ENCODE measurements at places on chromosomes 4 and X. TPM values are rescaled to one million over a fixed set of nuclear protein-coding genes. Genes with fewer than 3 reads are reported as not detected.

DNA sequence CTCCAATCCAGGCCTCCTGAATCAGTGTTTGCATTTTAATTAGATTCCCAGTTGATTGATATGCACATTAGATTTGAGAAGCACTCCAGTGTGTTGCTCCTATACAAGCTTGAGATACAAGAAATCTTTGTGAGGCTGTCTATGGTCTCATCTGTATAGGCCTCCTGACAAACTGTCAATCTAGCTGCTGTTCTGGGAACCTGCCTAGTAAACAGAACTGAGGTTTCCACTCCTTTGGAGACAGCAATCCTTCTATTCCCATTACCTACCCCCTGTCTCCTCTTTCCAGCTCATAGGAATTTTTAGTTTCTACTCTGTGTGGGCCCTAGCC, 306.1 kb upstream of the EMCN start:
- H3K27me3 ChIP-seq = no peaks in the 10 kb centered on the region
- H3K4me1 ChIP-seq = no peaks in the 10 kb centered on the region
- no peaks in the 10 kb centered on the region for H3K36me3 ChIP-seq
- DNase-seq = no peak

- H3K27me3 ChIP-seq = no peaks in the 10 kb centered on the region
- no peak overlapping the region for H3K27ac ChIP-seq
- H3K4me3 ChIP-seq = no peak overlapping the region
- H3K36me3 ChIP-seq = no peaks in the 10 kb centered on the region
Measured at GRCh38 chr4:76386566-76387305, 34.2 kb downstream of the CCDC158 start.

CENPVL2 gene
- total RNA-seq = 2.9 TPM

GRCh38 chrX:79259073-79259689, 108.0 kb downstream of the ITM2A start:
- no peak for DNase-seq
- no peaks in the 10 kb centered on the region for H3K36me3 ChIP-seq
- H3K4me3 ChIP-seq = no peak overlapping the region

DNA sequence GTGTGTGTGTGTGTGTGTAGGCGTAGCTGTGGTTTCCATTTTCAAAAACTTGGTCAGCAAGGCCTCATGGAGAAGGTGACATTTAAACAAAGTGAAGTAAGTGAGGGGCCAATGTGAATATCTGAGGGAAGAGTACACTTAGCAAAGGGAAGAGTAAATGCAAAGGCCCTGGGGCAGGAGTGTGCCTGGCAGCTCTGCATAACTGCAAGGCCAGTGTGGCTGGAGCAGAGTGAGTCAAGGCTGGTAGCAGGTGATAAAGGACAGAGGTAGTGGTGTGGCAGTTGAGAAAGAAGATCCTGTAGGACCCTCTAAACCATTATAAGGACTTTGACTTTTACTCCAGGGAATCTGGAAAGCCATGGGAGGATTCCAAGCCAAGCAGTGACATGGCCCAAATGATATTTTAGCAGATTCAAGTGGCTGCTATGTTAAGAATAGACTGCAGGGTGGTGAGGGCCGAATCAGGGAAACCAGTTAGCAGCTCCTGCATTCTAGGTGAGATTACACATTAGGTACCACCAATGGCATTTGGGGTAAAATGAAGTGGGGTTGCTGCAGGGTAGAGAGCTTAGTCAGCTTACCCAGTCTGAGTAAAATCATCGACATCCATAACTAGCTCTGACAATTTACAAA, 5.9 kb upstream of the TBC1D1 start:
- no peak overlapping the region for H3K27ac ChIP-seq
- no peak for DNase-seq
- H3K27me3 ChIP-seq = peaks cover 15% of the 10 kb centered on the region
- H3K4me3 ChIP-seq = no peak overlapping the region

STOX2 gene
- total RNA-seq = 20.9 TPM

GRCh38 chr4:140004922-140005627, 148.9 kb downstream of the MAML3 start:
- no peaks in the 10 kb centered on the region for H3K36me3 ChIP-seq
- H3K27me3 ChIP-seq = peaks cover 4% of the 10 kb centered on the region
- no peak overlapping the region for H3K4me3 ChIP-seq
- H3K27ac ChIP-seq = no peak overlapping the region
- peak; percentile 32 for DNase-seq
- peaks cover 18% of the 10 kb centered on the region for H3K4me1 ChIP-seq

TCEAL5 gene
- 6.6 TPM for total RNA-seq

GRCh38 chr4:41174444-41174843, 39.9 kb downstream of the APBB2 start:
- no peaks in the 10 kb centered on the region for H3K36me3 ChIP-seq
- no peak overlapping the region for H3K4me3 ChIP-seq
- no peaks in the 10 kb centered on the region for H3K4me1 ChIP-seq

DNA sequence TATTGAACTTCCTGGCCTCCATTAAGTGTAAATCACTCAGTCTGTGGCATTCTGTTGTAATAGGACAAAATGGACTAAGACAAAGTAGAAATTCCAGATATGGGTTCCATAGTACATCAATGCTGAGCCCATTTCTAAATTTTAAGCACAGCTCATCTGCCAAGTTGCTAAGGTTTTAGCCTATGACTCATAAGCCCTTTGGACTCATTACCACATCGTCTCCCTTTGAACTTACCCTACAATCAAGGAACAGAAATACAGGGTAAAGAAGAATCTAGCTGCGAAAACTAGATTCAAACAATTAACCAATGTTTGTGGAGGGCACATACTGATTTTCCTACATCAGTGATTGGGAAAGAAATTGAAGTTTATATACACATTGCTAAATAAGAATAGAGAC, 31.8 kb downstream of the NAA11 start:
- no peaks in the 10 kb centered on the region for H3K36me3 ChIP-seq
- no peaks in the 10 kb centered on the region for H3K27me3 ChIP-seq
- no peak overlapping the region for H3K4me3 ChIP-seq
- DNase-seq = no peak
- no peak overlapping the region for H3K27ac ChIP-seq

SMIM31 gene
- total RNA-seq = not detected

APLN gene
- total RNA-seq = 1.1 TPM

GRCh38 chrX:21376636-21377035, 2.4 kb downstream of the CNKSR2 start:
- H3K27me3 ChIP-seq = no peaks in the 10 kb centered on the region
- H3K4me3 ChIP-seq = no peak overlapping the region
- no peak for DNase-seq
- no peaks in the 10 kb centered on the region for H3K36me3 ChIP-seq
- no peak overlapping the region for H3K27ac ChIP-seq
- no peaks in the 10 kb centered on the region for H3K4me1 ChIP-seq

STPG2 gene
- not detected for total RNA-seq

NOP14 gene
- 44.4 TPM for total RNA-seq

GRCh38 chr4:18454349-18454748, 432.8 kb upstream of the LCORL start:
- no peak overlapping the region for H3K4me3 ChIP-seq
- no peaks in the 10 kb centered on the region for H3K27me3 ChIP-seq
- no peak overlapping the region for H3K27ac ChIP-seq
- no peaks in the 10 kb centered on the region for H3K4me1 ChIP-seq
- no peaks in the 10 kb centered on the region for H3K36me3 ChIP-seq

DNA sequence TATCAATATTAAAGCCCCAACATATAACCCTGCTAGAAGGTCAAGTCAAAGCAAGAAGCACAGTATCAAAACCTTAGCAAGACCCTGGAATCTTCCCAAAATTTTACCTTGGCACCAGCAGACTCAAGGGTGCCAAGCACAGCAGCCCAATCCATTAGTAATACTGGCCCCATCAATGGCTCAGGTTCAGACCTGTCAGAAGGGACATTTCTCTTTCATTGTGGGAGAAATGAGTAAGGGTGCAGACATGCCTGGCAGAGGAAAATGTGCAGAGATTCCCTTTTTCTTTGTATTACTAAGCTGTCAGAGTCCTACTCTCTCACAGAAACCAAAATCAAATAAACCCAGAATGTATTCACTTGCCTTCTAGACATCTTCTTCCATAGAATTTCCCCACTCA, 203.9 kb downstream of the EVC2 start:
- H3K4me1 ChIP-seq = no peaks in the 10 kb centered on the region
- no peak for DNase-seq
- H3K36me3 ChIP-seq = no peaks in the 10 kb centered on the region
- no peak overlapping the region for H3K27ac ChIP-seq
- no peak overlapping the region for H3K4me3 ChIP-seq
- H3K27me3 ChIP-seq = no peaks in the 10 kb centered on the region

USP51 gene
- 6.6 TPM for total RNA-seq

COX18 gene
- total RNA-seq = 23.0 TPM

DNA sequence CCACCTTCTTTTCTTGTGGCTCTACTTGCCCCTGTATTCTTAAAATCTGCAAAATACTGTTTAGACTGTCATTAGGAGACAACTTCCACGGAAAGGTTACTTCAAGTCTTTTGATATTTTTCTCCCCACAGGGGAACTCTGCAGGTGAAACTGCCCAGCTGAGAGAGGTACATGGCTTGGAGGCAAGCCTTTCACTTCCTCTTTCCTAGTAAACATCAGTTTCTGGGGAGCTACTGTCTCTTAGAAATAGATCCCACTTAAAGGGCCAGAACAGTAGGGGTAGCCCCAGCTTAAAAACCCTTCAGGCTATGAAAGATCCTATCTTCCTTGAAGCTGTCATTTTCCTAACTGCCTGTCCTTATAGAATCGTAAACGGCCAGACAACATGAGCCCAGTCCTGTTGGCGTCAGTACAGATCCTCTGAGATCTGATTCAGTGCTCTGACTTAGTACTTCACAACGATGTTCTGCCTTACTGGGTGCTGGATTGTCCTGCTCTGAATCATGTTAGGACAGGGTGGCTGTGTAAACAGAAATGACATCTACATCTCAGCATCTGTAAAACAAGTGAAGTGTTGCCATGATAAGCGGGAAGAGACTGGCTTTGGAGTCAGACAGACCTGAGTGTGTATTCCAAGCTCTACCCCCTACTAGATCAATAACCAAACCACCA, 102.1 kb downstream of the ITIH6 start:
- H3K4me1 ChIP-seq = no peaks in the 10 kb centered on the region
- no peaks in the 10 kb centered on the region for H3K36me3 ChIP-seq
- no peak for DNase-seq
- H3K4me3 ChIP-seq = no peak overlapping the region
- H3K27ac ChIP-seq = no peak overlapping the region

GRCh38 chrX:40646489-40647306, 663 bp downstream of the CXorf38 start:
- peak overlapping the region; percentile 66 for H3K4me3 ChIP-seq
- H3K27me3 ChIP-seq = no peaks in the 10 kb centered on the region
- H3K27ac ChIP-seq = no peak overlapping the region
- no peak for DNase-seq

DNA sequence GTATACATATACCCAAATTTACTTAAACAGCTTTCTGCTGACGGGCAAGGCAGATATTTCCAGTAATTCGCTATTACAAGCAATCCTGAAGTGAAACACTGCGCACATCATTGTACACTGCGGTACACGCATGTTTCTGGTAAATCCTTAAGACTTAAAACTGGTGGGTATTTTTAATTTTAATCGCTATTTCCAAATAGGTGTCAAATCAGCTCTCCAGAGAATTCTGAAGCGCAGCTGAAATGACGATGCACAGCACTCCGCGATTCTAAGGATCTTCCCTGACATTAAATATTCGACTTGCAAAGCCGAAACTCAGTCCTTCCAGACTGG, 361 bp downstream of the TMEM128 start:
- H3K36me3 ChIP-seq = peaks cover 14% of the 10 kb centered on the region
- no peak for DNase-seq
- peak overlapping the region; percentile 87 for H3K4me3 ChIP-seq
- H3K4me1 ChIP-seq = peaks cover 2% of the 10 kb centered on the region

- H3K4me3 ChIP-seq = no peak within 1 kb of the TSS
- no peaks in the 10 kb centered on the region for H3K27me3 ChIP-seq
- no peak for DNase-seq
- no peak within 1 kb of the TSS for H3K27ac ChIP-seq
Measured at GRCh38 chr4:87529187-87529586, at the start of gene SPARCL1. Gene SPARCL1 (minus strand): TSS chr4:87529376. CDS start chr4:87499574, 29,802 bp downstream.

DNA sequence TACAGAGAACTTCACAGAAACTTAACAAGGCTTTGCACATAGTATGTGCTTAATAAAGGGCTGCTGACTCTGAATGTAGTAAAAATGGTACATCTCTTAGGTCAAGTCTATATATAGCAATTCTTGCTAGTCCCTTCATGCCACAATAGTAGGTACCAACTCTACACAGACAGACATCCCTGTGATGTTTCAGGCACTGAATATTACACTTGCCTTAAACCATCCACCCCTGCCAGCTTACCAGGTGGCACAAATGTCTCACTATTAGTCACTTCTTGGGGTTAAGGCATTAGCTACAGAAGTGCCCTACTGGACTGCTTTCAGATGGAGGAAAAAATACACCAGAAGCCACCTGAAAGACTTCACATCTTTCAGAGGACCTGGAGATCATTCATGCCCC, 86.3 kb upstream of the CITED1 start:
- H3K27me3 ChIP-seq = no peaks in the 10 kb centered on the region
- no peak overlapping the region for H3K27ac ChIP-seq
- no peak overlapping the region for H3K4me3 ChIP-seq
- DNase-seq = no peak
- H3K36me3 ChIP-seq = no peaks in the 10 kb centered on the region
- no peaks in the 10 kb centered on the region for H3K4me1 ChIP-seq

DNA sequence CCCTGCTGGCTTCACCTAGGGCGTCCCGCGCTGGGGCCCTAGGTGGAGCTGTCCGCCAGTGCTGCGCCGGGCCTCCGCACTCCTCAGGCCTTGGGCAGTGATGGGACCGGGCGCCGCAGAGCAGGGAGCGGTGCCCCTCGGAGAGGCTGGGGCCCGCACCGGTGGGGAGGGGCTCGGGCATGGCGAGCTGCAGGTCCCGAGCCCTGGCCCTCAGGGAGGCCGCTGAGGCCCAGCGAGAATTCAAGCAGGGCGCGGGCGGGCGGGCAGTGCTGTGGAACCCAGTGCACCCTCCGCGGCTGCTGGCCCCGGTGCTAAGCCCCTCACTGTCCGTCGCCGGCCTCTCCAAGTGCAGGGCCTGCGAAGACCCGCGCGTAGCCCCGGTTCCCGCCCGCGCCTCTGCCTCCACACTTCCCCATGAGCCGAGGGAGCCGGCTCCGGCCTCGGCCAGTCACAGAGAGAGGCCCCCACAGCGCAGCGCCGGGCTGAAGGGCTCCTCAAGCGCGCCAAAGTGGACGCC, 565.1 kb upstream of the NDST4 start:
- H3K4me1 ChIP-seq = no peaks in the 10 kb centered on the region
- peaks cover 6% of the 10 kb centered on the region for H3K36me3 ChIP-seq
- H3K27ac ChIP-seq = no peak overlapping the region
- H3K27me3 ChIP-seq = no peaks in the 10 kb centered on the region
- no peak overlapping the region for H3K4me3 ChIP-seq

- DNase-seq = no peak
- H3K4me1 ChIP-seq = peaks cover 3% of the 10 kb centered on the region
- no peaks in the 10 kb centered on the region for H3K27me3 ChIP-seq
- H3K4me3 ChIP-seq = no peak overlapping the region
- H3K36me3 ChIP-seq = no peaks in the 10 kb centered on the region
- no peak overlapping the region for H3K27ac ChIP-seq
Measured at GRCh38 chr4:39037941-39038340, 5.7 kb upstream of the TMEM156 start.

BEX5 gene
- 12.0 TPM for total RNA-seq

GRCh38 chr4:172042714-172043114, 229.5 kb downstream of the GALNTL6 start:
- no peak overlapping the region for H3K4me3 ChIP-seq
- H3K4me1 ChIP-seq = no peaks in the 10 kb centered on the region
- H3K27me3 ChIP-seq = no peaks in the 10 kb centered on the region
- H3K27ac ChIP-seq = no peak overlapping the region
- no peaks in the 10 kb centered on the region for H3K36me3 ChIP-seq
- no peak for DNase-seq
